ENCODE measurements at places on chromosomes 4 and X.

DNA sequence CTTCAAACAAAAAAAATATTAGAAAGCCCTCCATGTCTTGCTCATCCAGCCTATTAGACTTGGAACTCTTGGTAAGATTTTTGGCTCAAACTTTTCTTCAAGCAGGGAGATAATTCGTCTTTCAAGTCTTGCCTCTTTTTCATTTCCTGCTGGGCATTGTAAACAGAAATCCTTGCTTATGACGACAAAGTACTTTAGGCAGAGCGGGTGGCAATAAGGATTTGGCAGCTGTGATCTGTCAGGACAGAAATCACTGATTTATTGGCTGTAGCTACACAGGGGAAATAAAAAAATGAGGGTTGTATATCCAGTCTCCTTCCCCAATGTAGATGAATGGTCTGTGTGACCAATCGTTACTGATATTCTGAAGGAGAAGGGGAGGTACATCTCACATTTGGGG is 121.6 kb downstream of the SLC4A4 start:
- DNase-seq = no peak

DNA sequence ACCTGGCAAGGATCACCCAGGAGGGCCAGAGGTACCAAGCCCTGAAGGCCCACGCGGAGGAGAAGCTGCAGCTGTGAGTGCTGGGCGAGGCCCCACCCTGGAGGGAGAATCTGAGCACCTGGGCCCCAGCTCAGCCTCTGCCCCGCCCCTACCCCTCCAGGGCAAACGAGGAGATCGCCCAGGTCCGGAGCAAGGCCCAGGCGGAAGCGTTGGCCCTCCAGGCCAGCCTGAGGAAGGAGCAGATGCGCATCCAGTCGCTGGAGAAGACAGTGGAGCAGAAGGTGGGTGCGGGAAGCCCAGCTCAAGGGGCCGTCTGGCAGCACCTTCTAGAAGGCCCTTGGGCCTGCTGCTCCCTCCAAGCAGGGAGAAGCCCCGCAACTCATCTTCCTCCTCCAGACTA is 23.2 kb downstream of the TACC3 start:
- no peak for DNase-seq

- DNase-seq = no peak
Observed at GRCh38 chrX:70172964-70173363, 4.3 kb upstream of the DGAT2L6 start.

DNA sequence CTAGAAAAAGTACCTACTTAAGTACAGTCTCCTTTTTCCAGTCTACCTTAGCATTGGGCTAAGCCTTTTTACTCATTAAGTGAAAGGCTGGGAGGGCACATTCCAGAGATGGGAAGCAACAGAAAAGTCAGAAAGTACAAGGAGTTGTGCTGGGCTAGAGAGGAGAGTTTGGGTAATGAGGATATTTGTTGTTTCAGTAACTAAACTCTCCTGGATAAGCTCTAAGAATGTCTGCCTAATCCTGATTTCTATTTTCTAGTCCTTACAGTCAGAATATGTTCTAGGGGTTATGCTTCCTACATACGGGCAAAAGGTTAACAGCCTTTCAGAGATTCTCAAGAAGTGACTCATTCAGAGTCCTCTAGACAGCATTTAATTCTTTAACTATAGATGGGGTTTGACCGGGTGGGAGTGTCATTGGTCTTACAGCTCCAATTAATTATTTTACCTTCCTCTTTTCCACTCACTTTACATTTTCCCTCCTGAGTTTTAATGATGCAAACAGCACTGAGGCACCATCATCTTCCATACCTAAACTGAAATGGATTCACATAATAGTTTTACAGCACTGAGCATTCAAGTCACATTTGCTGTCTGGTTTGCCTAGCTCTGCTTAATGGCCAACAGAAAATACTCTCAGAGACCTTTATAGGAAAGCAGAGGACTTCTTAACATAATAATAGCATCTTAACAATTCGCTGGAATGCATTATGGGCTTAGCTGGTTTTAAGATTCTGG is 42.9 kb downstream of the USP26 start:
- no peak for DNase-seq

GRCh38 chr4:141638230-141638629 is 1.8 kb downstream of the IL15 start:
- no peak for DNase-seq

GRCh38 chr4:184357772-184358171 is 116.6 kb downstream of the IRF2 start:
- DNase-seq = no peak
